ENCODE measurements at places on chromosomes 7 and 10. TPM values are rescaled to one million over a fixed set of nuclear protein-coding genes. Genes with fewer than 3 reads are reported as not detected.

The SPDYE5 gene
- not detected for total RNA-seq

The ERVW-1 gene
- total RNA-seq, result not detected

The MBL2 gene
- not detected for total RNA-seq

DNA sequence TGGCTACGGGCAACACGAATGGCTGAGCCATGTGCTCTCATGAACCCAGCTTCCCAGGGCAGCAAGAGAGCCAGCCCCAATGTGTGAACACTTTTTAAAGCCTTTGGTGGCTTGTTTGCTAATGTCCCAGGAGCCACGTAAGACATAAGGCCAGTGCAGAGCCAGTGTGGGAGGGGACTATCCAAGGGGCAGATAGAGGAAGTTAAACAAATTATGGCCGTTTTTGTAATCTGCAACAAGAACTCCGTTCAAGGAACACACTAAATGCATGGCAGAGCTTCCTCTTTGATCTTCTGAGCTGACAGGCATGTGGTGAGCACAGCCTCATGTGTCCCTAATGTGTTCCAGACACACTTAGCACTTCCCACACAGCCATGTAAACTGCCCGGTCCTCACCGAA lies 133.3 kb downstream of the TEX36 start:
- H3K4me1 ChIP-seq, result peaks cover 10% of the 10 kb centered on the region
- no peak overlapping the region for H3K4me3 ChIP-seq
- H3K36me3 ChIP-seq, result no peaks in the 10 kb centered on the region
- H3K27me3 ChIP-seq, result no peaks in the 10 kb centered on the region
- no peak for DNase-seq

- peaks cover 10% of the 10 kb centered on the region for H3K4me1 ChIP-seq
- H3K27me3 ChIP-seq, result peaks cover 71% of the 10 kb centered on the region
- no peaks in the 10 kb centered on the region for H3K36me3 ChIP-seq
- no peak for DNase-seq
Measured at GRCh38 chr10:49617121-49618020, 3.5 kb downstream of the CHAT start.

GRCh38 chr7:158402471-158402870 lies 185.2 kb downstream of the PTPRN2 start:
- H3K27ac ChIP-seq, result no peak overlapping the region
- no peak for DNase-seq
- H3K4me1 ChIP-seq, result peaks cover 6% of the 10 kb centered on the region
- no peaks in the 10 kb centered on the region for H3K27me3 ChIP-seq
- H3K36me3 ChIP-seq, result no peaks in the 10 kb centered on the region

- no peak overlapping the region for H3K4me3 ChIP-seq
- H3K27ac ChIP-seq, result no peak overlapping the region
- H3K4me1 ChIP-seq, result no peaks in the 10 kb centered on the region
- DNase-seq, result no peak
Measured at GRCh38 chr7:114789161-114789560, 132.7 kb upstream of the MDFIC start.

DNA sequence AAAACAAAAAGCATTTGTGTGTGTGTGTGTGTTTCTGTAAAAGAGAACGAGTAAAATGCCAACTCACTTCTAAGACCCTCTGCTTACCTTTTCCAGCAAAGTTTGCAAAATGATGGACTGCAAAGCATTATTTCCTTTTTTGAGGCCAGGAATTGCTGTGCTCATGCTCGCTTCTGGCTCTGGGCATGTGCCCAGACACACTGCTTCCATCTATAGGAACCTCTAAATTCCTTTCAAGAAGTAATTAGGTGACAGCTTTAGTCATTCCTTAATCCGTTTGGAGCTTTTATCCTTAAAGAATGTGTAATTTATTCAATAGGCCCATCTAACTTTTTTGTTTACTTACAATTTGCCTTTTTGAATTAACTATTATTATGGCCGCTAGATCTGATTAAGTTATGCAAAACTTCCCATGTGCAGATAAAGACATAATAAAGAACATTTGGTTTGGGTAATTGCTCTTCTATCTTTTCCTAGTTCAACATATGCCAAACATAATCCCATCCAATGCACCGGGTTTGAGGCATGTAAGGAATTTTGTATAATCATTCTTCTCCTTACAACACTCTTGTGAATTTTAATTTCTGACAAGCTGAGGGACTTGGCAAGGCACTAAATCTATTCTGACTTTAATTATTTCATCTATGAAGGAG lies 34.7 kb downstream of the A1CF start:
- no peaks in the 10 kb centered on the region for H3K27me3 ChIP-seq
- no peaks in the 10 kb centered on the region for H3K36me3 ChIP-seq
- no peak for DNase-seq
- H3K27ac ChIP-seq, result no peak overlapping the region
- no peak overlapping the region for H3K4me3 ChIP-seq

DNA sequence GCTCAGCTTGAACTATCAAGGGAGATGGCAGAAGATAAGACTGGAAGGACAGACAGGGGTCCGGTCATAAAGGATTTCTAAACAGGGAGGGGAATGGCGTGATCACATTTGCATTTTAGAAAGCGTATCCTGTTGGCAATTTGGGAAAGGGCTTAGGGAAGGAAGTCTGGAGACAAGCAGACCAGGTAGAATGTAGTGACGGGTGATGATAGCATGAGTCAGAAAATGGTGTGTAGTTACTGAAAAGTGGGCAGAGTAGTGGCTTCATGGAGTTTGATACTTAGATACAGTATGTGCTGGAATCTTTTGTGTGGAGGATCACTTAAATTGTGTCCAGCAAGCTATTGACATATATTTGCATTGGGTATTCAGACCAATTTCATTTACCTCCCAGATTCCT lies 61.2 kb downstream of the LRGUK start:
- peaks cover 20% of the 10 kb centered on the region for H3K4me1 ChIP-seq
- DNase-seq, result no peak
- H3K4me3 ChIP-seq, result no peak overlapping the region
- H3K36me3 ChIP-seq, result no peaks in the 10 kb centered on the region
- H3K27ac ChIP-seq, result no peak overlapping the region
- H3K27me3 ChIP-seq, result no peaks in the 10 kb centered on the region

- peaks cover 10% of the 10 kb centered on the region for H3K4me1 ChIP-seq
- no peak overlapping the region for H3K27ac ChIP-seq
- no peak overlapping the region for H3K4me3 ChIP-seq
Measured at GRCh38 chr7:11616466-11616865, 215.5 kb downstream of the THSD7A start.

GRCh38 chr10:97468162-97468561 lies 22.2 kb downstream of the ZDHHC16 start:
- no peak for DNase-seq
- H3K36me3 ChIP-seq, result peaks cover 63% of the 10 kb centered on the region
- H3K27ac ChIP-seq, result no peak overlapping the region

DNA sequence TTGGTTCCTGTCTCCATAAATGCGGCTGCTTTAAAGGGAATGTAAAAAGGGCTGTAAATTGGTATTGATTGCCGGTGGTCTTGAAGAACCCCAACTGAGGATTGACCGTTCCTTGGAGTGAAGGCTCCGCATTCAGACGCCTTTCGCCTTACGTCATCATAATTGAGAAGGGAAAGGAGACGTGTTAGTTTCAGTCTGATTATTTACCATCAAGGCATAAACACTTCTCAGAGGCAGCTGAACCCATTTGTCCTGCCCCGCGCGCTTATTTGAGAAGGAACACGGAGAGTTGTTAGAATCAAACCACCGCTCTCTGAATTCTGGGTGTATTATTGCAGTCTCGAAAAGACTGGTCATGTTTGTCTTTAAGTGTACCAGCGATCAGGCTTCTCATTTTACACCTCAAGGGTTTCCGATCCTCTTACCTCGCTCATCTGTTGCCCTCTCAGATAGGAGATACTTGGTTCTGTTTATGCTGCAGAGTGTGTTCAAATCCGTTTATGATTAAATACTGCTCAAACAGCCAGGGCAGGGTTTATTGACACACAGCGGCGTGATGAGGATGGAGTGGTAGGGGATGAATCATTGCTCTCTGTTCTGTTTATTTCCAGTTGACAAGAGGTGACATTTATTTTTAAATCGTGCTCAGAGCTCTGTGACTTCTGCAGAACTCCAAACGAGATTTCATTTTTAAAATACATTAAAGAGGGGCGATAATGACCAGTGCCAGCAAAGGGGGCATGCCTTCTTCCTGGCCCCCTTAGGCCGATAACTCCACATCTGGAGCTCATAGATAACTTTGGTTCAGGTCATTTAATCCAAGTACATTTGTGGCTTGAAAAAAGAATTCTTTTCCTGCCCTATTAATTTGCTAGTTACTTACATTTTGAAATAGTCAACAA lies 30.4 kb downstream of the FOXK1 start:
- peaks cover 9% of the 10 kb centered on the region for H3K4me1 ChIP-seq
- no peak overlapping the region for H3K4me3 ChIP-seq
- no peak for DNase-seq
- H3K27me3 ChIP-seq, result peaks cover 48% of the 10 kb centered on the region
- H3K27ac ChIP-seq, result no peak overlapping the region

DNA sequence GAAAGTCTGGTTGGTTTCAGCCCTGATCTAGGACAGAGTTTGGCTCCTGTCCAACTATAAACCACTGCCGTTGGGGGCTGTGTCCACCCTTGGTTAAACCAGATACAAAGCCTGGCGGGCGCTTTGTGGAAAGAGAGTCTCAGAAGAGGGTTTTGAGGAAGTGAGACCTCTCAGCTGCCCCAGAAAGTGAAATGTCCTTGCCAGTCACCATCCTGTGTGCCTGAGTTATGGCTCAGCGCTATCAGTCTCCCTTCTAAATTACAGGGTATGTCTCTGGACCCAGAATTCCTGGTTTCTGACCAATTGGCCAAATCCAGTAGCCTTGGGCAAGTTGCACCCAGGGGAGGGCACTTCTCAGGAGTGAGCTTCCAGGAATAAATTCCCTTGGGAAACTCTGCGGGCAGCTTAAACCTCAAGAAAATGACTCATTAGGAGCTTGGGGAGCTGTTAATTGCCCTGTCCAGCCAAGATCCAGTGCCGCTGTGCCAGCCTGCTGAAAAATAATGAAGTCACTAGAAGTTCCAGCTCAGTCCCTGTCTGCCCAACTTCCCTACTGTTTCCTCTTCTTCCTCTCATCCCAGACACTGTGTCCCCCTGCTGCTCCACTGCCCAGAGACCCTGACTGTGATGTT lies 66.7 kb upstream of the PDZD8 start:
- H3K4me3 ChIP-seq, result no peak overlapping the region
- no peaks in the 10 kb centered on the region for H3K27me3 ChIP-seq
- no peaks in the 10 kb centered on the region for H3K36me3 ChIP-seq
- H3K27ac ChIP-seq, result no peak overlapping the region
- no peak for DNase-seq

DNA sequence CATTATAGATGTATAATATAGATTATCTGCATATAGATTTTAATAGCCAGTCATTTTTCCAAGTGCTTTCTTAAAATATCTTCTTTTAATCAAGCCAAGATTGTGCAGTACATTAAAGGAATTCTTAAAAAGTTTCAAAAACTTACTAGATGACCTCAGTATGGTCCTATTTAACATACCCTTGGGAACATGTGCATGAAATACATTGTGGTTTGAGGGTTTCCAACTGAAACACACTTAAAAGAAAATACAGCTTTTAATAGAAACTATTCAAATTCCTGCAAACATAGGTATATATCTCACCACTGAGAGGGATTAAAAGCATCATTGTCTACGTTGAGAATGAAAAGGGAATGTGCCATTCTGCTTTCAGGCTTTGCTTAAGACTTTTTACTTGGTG lies 364.9 kb downstream of the SUGCT start:
- no peak for DNase-seq
- no peaks in the 10 kb centered on the region for H3K4me1 ChIP-seq
- no peak overlapping the region for H3K27ac ChIP-seq
- no peak overlapping the region for H3K4me3 ChIP-seq
- H3K36me3 ChIP-seq, result no peaks in the 10 kb centered on the region

Measured in GM23338 (cell line).